Frontal cortex (tissue), 4 donors: ENCODE measurements at places on chromosomes 5 and 9.

DNA sequence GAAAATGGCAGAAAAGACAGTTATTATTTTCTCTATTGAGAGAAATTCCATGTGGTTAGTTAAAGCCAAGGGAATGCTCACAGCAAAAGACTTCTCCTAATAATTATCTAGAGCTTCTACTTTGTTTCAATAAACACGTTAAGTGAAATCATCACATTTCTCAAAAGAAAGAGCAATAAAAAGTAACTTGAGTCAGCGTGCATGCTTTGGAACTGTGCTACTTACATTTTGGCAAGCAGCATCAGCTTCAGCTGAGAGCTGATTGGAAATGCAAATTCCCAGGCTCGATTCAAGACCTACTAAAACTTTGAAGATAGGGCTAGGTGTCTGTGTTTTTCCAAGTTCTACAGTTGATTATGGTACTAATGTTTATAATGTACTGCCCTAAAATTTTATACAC lies 132.1 kb downstream of the CDH18 start:
- DNase-seq, result no peak

DNA sequence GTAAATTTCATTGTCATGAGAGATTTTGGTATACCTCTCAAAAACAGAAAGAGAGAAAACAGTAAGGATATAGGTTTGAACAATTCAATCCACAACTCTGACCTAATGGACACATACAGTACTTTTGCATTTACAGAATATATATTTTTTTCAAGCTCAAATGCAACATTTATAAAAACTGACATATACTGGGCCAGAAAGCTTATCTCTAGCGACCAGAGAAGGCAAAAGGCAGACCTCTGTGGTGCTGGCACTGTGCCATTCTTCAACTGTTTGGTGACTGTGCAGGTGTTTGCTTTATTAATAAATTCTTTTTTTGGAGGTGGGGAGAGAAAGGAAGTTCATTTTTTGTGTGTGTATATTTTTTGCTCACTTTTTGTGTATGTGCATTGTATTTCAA lies 6.0 kb upstream of the PLAC8L1 start:
- DNase-seq, result no peak

DNA sequence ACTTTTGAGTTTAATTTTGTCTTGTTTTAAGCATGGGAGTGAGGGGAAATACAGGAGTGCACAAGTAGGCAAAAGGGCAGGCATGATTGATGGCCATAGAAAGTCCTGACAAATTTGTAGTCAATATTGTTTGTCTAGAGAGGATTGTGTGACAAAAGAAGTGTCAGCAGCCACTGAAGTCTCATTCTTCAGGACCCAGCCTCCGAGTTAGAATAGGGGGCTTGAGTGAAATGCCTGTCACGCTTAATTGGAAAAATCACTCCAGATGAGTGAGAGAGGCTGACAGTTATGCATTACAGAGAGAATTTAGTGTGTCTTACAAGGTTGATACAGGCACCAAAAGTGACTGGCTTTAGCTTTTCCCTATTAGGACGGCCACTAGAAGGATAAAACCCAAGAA lies 81.9 kb upstream of the RPS23 start:
- DNase-seq, result no peak

- DNase-seq, result peak; percentile 34
These were observed 55.2 kb downstream of the NMUR2 start for GRCh38 chr5:152349683-152350526.

GRCh38 chr5:140044041-140044440 lies 942 bp upstream of the NRG2 start:
- DNase-seq, result no peak

GRCh38 chr9:36337002-36337401 lies 63.1 kb downstream of the RNF38 start:
- DNase-seq, result no peak

GRCh38 chr5:65776441-65777141 lies 54.6 kb downstream of the NLN start:
- DNase-seq, result no peak

DNA sequence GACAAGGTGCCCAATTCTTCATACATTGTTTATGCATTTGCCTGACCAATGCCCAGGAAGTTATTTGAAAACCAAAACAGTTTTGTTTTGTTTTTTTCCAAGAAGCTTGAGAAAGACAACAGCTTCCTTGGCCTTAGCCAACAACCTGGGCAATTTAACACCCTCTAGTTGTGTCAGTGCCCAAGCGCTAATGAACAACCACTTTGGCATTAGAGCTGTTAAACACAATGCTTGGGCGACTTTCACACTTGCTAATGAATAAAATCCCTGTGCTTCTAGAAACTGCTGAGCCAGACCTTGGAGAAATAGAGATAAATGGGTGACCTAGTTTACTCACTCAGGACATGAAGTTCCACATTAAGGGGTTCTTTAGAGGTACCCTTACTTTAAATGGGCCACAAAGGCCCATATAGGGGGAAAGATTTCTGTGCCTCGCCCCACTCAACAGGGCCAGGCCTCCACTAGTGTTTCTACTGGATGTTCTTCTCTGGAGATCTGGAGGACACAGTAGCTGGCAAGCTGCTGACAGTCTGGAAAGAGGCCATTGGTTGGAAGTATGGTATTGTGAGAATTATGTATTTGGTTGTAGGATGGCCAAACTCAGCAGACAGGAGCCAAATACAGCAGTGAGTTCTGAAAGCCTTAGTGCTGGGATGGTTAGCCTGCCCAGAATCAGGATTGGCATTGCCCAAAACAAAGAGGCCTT lies 179.8 kb downstream of the DOCK8 start:
- no peak for DNase-seq

GRCh38 chr9:93974151-93974550 lies 19.0 kb upstream of the BARX1 start:
- DNase-seq, result no peak

- no peak for DNase-seq
These were observed 19.5 kb upstream of the GOLGA1 start for GRCh38 chr9:124960409-124960752.

GRCh38 chr5:139185589-139185988 lies 12.6 kb downstream of the SIL1 start:
- DNase-seq, result no peak

- no peak for DNase-seq
These were observed 29.6 kb upstream of the UBAC1 start for GRCh38 chr9:135990468-135991429.

- DNase-seq, result peak; percentile 90
These were observed at the start of gene RNF130 for GRCh38 chr5:180071531-180072255. Gene RNF130 (minus strand): TSS chr5:180071759. CDS start chr5:180071702, 57 bp downstream.

DNA sequence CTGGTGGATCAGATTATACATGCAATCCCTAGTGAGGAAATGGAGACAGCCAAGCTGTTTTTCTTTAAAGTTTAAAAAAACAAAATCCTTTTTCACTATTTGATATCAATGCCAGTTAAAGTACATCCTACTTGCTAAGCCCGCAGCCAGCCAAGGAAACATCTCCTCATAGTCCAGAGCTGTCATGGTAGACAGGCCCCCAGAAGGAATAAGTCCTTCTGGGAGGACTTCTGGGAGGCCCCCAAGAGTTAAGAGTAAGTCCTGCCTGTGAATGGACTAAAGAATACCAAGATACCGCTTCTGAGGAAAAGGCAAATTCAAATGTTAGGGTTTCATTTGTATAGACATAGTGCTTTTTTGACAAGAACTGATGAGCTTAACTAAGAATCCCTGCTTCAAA lies 38.3 kb downstream of the MOCS2 start:
- no peak for DNase-seq

DNA sequence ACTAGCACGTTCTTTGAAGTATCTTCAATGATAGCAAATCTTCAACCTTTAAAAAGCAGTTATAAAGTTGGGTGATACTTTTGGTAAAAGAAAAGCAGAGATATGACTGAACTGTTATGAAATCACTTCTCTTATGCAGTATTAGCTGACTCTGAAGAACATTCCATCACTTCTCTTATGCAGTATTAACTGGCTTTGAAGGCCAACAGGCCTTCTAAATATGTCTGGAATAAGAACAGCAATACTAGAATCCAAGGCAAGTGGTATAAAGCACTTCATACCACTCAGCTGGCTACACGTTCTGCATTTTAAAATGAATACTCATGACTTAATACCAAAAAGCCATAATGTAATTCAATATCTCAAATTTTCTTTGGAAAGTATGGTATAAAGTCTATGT lies 17.3 kb downstream of the SKIC3 start:
- no peak for DNase-seq

GRCh38 chr5:14270209-14270702 lies 127.1 kb downstream of the TRIO start:
- DNase-seq, result peak; percentile 55

DNA sequence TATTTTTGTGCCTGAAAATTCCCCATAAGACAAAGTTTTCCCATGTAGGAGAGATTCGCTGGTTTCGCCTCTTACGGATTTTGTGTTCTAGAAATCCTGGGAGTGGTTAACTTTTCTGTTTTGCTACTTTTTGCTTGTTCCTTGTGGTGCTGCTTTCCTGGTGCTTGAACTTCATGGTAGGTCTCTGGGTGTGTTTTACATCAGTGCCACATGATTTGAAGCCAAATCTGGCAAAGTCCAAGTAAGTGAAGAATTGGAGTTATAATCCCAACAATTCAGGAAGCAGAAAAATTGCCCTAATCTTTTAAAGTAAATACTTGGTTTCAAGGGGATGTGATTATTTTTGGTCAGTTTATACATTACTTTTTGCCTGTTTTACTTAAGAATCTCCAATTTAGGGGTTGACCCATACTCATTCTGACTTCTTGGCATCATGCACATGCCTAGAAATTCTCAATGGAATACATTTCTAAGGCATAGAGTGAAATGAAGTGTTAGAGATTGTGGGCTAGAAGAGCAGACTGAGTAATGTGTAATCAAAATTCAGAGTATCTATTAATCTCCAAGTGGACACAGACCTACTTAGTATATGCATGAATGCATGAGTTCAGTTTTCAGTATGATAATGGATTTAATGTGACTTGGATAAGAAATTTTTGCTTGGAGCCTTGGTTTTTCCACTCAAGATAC lies 189.7 kb downstream of the CSNK1G3 start:
- no peak for DNase-seq

DNA sequence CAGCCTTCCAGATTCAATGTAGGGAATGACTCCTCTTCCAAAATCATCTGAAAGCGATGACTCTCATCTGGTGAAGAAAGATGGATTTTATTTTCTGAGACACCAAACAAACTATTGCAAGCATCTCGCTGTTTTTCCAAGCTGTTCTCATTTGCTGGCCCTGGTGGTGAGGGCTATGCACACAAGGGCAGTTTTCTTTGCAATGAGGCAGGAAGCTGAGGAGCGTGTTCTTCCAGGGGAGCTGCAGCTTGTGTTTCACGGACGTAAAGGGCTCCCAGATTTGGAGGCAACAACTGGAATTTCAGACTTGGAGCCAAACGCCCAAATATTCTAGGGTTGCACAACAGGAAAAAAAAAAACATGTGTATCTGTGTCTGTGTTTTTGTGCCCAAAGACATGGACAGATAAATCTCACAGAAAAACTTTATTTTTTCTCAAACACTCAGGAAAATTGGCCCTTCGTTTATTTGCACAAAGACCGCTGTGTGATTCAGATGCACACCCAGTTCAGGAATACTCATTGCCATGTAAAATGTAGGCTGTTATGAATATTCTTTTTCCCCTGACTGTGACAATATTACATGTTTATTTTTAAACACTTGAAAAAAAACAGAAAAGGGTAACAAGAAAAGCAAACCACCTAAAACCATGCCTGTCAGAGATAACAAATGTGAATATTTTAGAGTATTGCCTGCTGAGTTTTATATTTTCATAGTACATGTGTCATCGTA lies 151.3 kb downstream of the GAS1 start:
- no peak for DNase-seq

DNA sequence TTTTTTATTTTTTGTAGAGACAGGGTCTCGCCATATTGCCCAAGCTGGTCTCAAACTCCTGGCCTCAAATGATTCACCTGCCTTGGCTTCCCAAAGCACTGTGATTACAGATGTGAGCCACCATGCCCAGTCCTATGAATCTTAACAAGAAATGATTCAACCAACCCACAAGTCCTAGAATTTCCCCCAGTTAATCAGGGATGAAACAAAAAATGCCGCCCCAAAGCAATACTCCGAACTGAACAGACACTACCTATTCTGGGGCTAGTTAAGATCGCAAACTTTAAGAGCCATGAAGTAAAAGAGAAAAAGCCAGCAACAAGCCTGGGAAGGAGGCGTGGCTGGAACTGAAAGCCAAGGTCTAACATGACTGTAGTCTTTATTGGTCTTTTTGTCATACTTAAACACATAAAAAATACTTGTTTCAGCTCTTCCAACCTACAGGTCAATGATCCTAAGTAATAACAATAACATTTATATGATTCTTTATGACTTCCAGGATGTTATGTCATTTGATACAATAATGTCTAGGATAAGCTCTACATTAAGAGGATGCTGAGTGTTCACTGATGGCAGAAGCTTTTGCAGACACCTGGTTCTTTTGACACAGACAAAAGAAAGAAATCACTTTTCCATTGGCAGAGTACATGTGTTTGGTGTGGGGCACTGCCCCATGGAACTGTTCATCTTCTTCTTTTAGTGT lies 361.1 kb upstream of the TLE4 start:
- no peak for DNase-seq

- no peak for DNase-seq
These were observed 1.7 kb upstream of the ACTL7A start for GRCh38 chr9:108860354-108860753.

DNA sequence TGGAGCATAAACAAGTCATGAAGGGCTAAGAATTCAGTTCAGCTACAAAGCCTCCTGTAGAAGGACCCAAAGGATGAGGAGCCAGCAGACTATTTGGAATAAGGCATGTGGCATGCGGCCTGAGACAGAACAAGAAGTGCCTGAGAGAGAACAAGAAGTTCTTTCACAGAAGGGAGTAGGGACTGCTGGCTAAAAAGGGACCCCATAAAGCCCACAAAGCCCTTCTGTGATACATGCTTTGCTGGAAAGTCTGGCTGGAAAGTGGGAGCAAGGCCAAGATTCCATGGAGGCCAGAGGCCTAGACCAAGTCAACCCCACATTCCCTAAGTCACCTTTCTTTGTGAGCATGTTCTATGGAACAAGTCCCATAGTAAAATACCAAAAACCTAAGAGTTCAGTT lies 35.9 kb upstream of the UBAP2 start:
- DNase-seq, result peak; percentile 44

DNA sequence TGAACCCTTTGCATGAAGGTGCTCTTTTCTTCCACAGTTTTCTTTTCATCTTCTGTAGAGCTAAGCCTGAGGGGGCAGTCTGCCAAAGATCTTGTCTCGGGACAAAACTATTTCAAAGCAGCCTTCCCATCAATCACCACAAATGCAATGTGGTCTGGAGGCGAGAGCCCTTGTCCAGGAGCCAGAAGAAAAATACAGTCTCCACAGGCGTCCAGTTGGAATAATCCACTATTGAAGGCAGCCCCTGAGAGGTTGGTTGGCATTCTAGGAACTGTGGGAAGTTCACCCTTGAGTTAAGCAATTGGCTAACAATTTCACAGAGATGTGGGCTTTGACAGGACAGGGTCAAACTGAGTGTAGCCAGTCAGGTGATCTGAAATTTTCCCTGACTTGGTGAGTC lies 72.0 kb downstream of the SEMA6A start:
- DNase-seq, result no peak
